Adipocyte (in vitro differentiated cells): ENCODE measurements at places on chromosomes 7 and 10.

DNA sequence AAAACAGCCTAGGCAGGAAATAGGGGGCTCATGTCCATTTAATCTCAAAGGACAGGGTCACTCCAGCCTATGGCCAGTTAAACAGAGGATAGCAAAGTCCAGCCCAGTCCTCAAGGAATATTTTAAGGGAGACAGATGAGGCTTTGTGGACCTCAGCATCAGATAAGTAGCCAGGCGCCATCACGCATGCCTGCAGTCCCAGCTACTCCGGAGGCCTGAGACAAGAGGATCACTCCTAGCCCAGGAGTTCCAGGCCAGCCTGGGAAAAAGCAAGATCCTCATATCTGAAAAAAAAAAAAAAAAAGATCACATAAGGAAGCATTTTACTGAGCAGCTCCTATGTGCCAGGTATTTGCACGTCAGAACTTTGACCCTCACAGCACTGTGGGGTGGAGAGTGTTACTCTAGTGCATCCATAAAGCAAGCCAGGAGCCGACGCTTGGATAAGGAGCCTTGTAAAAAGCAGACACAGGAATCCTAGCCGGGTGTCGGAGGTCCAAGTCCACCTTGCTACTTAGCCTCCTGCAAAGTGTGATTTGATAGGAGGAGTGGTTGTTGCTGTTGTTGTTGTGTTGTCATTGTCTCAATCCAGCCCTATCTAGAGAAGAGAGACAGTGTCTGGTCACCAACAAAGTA lies 61.8 kb upstream of the DOCK1 start:
- no peak for DNase-seq

GRCh38 chr10:100661520-100661919 lies 83.9 kb upstream of the PAX2 start:
- no peak for DNase-seq

DNA sequence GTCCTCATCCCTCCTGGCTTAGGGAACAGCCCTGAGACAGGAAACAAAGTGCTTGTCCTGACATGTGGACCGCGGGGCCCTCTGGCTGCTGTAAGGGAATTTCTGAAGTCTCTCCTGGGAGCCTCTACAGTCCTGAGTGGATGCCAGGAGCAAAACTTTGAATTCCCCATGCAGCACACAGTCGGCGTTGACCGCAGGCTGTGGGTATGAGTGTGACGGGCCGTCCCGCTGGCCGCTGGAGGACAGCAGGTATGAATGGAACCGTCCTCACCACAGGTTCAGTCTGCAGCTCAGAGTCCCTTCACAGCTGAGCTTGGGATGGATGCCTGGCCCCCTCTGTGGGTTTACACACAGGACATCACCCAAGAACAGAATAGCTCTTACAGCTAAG lies 94.9 kb downstream of the GPR26 start:
- DNase-seq: no peak

GRCh38 chr7:43905956-43906330 lies 453 bp downstream of the URGCP start:
- peak; percentile 69 for DNase-seq

DNA sequence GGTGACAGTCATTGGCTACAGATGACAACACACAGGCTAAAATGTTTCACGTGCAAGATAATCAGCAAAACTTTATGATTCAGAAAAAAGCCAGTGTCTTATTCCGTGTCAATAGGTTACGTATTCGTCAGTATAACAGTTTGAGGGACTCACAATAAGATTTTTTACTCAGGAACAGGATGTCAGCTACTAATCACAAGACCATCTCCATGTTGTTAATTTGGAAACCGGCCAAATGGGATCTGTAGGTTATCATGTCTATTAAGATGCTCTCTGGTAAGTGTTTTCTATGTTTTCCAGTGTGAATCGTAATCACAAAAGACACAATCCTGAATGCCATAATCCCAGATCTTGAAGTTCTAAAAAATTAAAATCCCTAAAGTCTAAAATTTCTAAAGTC lies 197.3 kb downstream of the ETV1 start:
- no peak for DNase-seq

GRCh38 chr10:11007476-11008020 lies 10.1 kb upstream of the CELF2 start:
- no peak for DNase-seq

- peak; percentile 71 for DNase-seq
These were observed 14.4 kb upstream of the YWHAG start for GRCh38 chr7:76372984-76373833.

DNA sequence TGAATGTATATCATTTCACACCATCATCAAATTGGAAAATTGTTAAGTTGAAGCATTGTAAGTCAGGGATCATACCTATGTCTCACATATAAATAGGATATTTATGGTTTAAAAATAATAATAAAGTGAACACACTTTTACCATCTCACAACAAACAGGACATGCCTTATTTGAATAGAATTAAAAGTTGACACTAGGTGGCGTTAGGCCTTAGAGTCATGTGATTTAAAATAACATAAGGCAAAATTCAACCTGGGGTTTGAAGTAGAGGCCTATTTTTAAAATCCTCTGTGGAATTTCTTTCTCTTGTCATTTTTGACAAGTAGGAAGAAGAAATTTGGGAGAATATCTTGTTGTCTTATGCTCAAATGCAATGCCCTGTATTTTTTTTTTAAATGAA lies 184.7 kb upstream of the PCDH15 start:
- DNase-seq: peak; percentile 2

DNA sequence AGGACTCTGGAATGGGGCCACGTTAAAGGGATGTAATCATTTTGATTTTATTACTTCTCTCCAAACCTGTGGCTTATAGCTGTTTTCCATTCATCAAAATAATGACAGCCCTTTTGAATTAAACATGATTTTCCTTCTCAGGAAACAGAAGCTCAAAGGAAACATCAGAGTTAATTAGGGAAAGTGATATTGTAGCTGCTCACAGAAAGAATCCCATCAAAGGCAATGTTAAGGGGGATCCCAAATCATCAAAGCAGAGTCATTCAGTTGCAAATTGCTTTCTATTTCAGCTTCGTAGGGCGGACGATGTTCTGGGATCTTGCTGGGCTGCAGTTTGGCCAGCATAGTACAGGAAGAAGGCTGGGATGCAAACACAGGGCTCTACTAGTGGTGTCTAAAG lies 563.2 kb downstream of the CCSER2 start:
- no peak for DNase-seq

DNA sequence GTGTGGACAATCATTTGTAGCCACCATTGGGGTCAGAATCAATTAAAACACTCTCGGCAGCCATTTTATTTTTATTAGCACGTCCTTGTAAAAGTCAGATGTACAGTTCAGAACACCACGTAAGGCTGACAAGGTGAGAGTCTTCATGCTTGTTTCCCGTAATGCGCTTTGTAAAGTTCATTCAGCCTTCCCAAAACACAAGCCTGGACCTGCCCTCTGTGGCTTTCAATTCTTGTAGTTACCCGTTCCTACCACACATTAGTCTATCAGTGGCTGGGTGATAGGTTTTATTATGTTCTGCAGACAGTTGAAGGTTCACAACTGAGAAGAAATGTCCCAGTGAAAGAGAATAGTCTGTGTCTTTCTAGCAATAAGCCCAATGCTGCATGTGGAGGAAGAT lies 35.4 kb downstream of the GAD2 start:
- no peak for DNase-seq

- no peak for DNase-seq
These were observed 68.9 kb upstream of the FRMD4A start for GRCh38 chr10:14399641-14400040.

- DNase-seq: peak; percentile 29
These were observed 43.5 kb downstream of the TLL2 start for GRCh38 chr10:96470116-96470743.

GRCh38 chr10:48361176-48361575 lies 54.7 kb downstream of the MAPK8 start:
- DNase-seq: no peak

DNA sequence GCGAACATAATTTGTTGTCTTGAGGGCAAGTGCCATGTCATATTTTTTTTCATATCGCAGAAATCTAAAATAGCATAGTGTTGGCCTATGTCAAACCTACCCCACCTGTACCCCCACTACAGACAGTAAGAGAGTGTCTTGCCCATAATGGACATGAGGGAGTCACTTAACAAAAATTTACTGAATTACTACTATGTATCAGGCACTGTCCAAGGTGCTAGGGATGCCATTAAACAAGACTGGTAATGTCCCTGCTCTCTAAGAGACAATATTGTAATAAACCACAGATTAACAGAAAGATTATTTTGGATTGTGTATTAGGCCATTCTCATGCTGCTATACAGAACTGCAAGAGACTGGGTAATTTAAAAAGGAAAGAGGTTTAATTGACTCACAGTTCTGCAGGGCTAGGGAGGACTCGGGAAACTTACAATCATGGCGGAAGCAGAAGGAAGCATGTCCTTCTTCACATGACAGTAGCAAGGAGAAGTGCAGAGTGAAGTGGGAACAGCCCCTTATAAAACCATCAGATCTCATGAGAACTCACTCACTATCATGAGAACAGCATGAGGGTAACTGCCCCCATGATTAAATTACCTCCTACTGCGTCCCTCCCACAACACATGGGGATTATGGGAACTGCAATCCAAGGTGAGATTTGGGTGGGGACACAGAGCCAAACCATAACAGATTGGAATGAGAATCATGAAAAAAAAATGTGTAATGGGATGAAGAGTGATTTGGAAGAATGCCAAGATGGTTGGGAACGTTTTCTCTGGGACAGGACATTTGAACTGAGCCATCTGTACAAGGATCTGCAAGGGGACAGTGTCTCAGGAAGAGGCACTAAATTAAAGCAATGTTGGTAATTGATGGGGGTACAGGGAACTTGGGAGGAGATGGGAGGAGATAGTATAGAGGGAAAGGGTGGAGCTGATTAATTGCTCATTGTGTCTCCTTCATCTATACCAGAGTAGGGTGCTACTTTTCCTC lies 108.5 kb downstream of the FAM107B start:
- no peak for DNase-seq

DNA sequence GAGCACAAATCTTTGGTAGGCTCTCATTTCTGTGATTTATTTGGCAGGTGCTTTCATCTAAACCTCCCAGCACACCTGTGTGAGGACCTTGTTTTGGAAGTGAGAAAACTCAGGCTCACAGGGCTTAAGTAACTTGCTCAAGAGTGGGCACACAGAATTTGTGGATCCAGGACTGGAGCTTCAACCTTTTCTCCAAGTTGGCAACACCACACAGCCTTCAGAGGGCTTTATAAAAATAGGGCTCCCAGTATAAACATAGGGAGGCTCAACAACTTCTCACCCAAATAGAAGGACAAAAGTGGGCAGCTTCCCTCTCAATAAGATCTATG lies 182.2 kb upstream of the NEBL start:
- no peak for DNase-seq

GRCh38 chr7:132255898-132256297 lies 320.4 kb downstream of the PLXNA4 start:
- no peak for DNase-seq

GRCh38 chr10:120477021-120477742 lies 20.2 kb downstream of the PLPP4 start:
- DNase-seq: peak; percentile 66

GRCh38 chr7:100691676-100692577 lies 2.1 kb downstream of the GIGYF1 start:
- peak; percentile 93 for DNase-seq

DNA sequence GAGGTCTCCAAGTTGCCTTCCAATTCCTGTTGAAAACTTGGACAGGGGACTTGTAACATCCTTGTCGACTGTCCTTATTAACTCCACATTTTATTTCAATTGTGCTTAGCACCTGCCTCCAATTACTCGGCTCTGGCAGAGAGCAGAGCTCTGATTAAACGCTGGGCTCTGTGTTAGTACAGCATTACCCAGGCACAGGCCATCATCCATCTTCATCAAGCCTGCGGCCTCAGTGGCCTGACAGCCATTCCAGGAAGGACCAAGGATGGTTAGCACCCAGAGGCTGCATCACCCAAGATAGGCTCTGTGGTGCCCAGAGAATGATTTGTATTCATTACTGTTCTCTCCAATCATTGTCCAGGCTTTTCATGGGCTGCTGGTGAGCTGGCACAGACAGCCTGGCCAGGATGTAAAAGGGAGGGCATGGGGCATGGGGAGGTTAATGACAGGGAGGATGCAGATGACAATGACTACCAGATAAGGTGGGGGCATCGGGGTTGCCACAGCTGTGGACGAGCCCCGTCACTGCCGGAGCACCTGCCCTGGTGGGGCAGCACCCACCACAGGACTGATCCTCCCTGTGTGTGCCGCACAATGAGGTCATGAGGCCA lies 123.3 kb downstream of the PTPN20 start:
- no peak for DNase-seq

DNA sequence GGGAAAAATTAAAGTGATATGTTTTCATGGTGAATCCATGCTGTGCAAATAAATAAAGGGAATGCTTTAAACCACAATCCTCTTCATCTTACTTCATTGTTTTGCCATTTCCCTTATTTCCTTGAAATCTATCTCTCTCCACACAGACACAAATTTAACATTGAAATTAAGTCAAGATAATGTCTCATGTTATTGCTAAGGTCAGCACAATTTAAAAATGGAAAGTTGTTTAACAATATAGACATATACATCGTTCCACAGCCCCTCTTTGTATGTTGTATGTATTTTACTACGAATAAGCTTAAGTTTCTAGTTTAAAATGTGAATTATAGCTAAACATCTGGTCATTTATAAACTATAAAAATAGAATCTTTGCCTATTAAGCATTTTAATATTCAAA lies 256.9 kb downstream of the PLXDC2 start:
- DNase-seq: no peak

DNA sequence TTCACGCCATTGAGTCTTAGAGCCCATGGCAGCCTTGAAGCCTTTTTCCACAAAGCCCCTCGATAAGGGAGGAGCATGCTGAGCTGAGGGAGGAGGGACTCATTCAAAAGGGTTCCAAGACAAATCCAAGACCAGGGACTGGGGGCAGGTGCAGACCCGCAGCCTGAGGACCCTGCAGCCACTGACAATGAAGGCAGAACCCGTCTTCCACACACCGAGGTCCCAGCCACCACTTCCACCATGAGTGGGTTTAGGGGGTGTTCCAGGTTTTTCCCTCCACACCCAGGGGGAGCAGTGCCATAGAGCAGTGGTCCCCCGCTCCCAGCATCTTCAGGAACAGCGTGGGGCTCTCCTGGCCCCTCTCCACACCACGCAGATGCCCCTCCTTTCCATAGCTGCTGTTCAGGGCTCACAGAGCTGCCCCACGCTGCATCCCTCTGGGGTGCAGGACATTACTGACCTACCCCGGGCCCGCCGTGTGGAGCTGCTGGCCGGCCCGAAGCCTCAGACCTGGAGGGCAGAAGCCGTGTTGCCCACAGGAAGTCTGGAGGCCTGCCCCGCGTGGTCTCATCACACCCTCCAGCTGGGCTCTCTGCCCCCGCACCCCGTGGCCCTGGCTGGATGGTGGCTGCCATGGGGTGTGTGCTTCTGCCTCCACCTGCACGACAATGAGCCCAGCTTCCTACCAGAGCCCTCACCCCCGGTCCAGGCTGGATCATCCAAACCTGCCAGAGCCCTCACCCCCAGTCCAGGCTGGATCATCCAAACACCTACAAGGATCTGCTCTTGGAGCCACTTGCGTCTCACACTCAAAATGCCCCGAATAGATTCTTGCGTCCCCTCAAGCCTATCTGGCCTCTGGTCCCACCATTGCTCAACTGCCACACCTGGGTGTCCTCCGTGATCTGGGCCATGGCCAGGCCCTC lies 220.0 kb upstream of the TCERG1L start:
- no peak for DNase-seq
